ENCODE measurements at places on chromosomes 12 and 14.

DNA sequence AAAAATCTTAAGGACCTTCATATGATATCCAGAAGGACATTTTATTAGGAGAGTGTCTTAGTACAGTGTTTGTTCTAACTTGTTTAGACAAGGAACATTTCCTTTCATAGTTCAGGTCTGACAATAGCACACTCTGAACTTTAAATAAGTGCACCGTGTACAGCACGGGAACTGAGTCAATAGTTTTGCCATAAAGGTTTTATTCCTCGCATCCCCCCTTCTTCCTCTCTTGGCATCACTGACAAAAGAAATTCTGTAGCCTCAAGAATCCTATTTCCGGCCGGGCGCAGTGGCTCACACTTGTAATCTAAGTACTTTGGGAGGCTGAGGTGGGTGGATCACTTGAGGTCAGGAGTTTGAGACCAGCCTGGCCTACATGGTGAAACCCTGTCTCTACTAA, 58.3 kb downstream of the TMCC3 start:
- DNase-seq: no peak

GRCh38 chr14:98766818-98767217, 505.2 kb downstream of the BCL11B start:
- DNase-seq: no peak

GRCh38 chr12:126383506-126383905, 1318.3 kb downstream of the AACS start:
- no peak for DNase-seq

GRCh38 chr12:56267443-56268071, 815 bp downstream of the COQ10A start:
- DNase-seq: no peak

- no peak for DNase-seq
Observed at GRCh38 chr12:32229971-32230612, 123.4 kb downstream of the BICD1 start.

GRCh38 chr12:100229876-100230275, 29.3 kb downstream of the ACTR6 start:
- no peak for DNase-seq

DNA sequence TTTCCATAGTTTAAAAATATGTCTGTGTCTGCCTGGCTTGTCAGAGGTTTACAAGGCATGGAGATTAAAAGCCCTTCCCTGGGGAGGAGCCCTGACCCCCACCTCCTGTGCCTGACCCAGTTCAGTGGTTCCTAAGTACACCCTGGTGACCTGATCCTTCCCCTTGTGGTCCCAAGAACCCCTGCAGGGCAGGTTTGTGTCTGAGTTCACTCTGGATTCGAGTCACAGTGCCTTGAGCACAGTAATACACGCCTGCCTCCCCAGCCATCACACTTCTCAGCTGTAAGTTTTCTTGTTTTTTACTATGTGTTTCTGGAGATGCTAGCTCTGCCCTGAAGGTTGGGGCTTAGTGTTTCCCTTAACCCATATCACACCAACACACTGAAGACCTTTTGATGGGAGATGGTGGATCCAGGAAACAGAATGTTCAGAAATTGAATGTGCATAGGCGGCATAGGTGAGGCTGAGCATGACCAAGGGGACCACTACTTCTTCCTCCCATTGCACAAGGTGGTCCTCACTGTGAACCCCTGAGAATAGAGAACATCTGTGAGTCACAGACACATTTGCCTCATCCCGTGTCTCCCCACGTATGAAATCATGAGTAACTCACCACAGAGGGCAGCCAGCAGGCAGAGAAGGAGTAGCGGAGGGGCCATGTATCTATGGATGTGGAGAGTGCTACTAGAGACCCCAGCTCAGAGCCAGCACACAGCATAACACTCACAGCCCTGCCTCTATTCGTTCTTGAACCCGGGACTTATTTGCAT, 962.9 kb downstream of the TMEM121 start:
- peak; percentile 71 for DNase-seq

DNA sequence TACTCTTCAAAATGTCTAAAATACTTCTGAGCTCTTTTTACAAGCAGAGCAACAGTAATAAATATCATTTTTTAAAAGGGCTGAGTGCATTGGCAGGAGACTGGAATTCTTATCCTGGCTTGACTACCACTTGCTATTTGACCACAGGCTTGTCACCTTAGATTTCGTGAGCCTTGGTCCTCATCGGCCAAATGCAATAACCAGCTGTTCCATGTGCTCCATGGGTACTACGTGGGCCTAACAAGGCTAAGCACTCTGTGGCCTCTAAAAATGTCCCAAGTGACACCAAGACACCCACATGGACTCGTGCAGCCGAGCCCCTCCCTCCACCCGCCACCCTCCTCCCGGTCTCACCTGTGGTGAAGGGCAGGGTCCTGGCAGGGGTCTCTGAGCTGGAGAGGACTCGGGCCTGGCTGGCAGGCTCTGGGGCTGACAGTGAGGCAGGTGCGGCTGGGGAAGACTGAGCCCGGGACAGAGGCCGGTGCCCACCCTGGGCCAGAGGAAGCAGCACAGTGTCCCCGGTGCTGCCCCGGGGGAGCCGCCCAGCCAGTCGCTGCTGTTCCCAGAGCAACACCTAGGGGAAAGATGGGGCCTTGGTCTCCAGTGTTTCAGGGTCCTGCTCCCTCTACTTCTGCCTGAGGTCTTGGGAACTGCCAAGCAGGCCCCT, 20.1 kb downstream of the SLC48A1 start:
- no peak for DNase-seq

DNA sequence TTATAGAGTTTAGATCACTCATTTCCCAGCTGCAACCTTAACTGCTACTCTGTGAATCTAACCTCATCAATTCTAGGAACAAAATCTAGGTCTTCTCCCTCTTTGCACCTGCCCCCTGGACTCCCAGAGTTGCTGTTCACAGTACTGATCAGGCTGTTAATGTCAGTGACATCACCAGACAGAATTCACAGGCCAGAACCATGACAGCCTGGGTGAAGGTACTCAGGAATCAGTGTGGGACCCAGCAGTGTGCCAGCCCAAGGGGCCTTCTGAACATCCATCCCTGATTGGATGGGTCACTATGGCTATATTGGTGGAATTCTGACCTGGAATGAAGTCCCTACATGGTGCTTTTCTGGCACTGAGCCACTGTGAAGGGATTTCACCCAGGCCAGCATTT, 72.8 kb downstream of the CLMN start:
- no peak for DNase-seq

DNA sequence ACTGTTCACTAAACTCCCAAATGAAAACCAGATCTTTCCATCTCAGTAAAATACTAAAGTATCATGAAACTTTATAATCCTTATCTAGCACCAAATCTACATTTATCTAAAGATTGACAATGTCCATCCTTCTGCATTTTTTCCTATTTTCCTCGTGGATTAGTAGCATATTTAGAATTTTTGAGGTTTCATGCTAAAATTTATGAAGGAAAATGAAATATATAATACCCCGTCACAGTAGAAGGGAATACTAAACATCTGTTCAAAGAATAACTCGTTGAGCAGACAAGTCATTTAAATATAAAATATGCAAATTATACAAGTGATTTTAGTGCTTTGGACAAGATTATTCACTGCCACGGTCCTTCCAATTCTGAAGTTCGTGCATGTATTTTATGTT, 122.7 kb upstream of the SLCO1C1 start:
- no peak for DNase-seq

DNA sequence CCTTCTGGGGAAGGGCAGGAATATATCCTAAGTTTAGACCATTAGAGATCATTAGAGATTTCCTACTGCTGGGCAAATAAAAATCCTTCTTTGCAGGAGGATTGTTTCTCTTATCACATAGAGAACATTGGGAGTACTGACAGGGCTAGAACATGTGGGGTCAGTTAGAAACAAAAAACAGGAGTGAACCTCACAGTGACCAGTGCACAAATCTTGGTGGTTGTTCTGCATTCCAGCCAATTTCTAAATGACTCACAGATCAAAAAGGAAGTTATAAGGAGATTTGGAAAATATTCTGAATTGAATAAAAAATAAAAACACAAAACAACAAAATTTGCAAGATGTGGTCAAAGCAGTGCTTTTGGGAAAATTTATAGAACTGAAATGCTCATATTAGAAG, 118.8 kb downstream of the LLPH start:
- no peak for DNase-seq

- DNase-seq: no peak
Observed at GRCh38 chr14:66464261-66464660, 21.9 kb upstream of the CCDC196 start.

- DNase-seq: no peak
Observed at GRCh38 chr12:49969027-49969426, 3.7 kb upstream of the AQP6 start.

GRCh38 chr12:25254271-25254880, 3.6 kb upstream of the KRAS start:
- DNase-seq: no peak

DNA sequence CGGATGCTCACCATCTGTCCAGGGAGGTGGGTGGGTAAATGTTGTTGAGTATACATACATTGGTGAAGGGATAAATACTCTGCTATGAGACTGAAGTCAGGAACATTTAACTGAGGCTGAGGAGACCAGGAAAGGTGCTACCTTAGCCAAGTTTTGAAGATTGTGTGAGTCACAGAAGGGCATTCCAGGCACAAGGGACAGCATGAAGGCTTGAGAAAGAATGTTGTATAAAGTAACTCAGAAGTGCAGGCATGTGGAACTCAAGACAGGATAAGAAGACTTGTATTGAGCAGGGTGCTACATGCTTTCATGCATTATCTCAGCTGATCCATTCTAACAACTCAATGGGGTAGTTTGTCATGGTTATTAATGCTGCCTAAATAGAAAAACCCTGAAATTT, 112.7 kb downstream of the IPO8 start:
- DNase-seq: no peak

GRCh38 chr14:22896356-22896755, 13.3 kb downstream of the REM2 start:
- no peak for DNase-seq

DNA sequence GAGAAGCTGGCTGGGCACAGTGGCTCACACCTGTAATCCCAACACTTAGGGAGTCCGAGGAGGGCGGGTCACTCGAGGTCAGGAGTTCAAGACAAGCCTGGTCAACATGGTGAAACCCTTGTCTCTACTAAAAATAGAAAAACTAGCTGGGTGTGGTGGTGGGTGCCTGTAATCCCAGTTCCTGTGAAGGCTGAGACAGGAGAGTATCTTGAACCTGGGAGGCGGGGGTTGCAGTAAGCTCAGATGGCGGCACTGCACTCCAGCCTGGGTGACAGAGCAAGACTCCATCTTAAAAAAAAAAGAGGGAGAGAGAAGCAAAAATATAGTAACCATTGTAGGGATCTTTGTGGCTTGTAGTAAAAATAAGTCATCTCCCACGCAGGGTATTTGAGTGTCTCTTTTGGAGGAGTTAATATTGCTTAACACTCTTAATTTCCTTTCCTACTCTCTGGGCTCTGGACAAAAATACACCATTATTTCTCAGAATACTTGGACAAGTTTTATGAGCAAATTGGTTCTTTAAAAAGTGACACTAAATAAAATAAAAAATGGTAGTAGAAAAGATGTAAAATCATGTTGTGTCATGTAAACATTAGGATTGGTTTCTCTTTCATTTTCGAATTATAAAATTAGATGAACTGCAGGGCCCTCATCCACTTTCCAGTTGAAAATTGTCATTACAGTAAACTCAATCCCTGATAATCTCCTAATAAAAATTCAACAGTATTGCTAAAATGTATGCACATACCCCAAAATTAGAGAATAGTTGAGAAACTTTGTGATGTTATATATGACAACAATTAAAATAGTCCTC, 61.1 kb upstream of the C12orf71 start:
- no peak for DNase-seq

GRCh38 chr12:47946413-47947323, 16.7 kb upstream of the TMEM106C start:
- no peak for DNase-seq

DNA sequence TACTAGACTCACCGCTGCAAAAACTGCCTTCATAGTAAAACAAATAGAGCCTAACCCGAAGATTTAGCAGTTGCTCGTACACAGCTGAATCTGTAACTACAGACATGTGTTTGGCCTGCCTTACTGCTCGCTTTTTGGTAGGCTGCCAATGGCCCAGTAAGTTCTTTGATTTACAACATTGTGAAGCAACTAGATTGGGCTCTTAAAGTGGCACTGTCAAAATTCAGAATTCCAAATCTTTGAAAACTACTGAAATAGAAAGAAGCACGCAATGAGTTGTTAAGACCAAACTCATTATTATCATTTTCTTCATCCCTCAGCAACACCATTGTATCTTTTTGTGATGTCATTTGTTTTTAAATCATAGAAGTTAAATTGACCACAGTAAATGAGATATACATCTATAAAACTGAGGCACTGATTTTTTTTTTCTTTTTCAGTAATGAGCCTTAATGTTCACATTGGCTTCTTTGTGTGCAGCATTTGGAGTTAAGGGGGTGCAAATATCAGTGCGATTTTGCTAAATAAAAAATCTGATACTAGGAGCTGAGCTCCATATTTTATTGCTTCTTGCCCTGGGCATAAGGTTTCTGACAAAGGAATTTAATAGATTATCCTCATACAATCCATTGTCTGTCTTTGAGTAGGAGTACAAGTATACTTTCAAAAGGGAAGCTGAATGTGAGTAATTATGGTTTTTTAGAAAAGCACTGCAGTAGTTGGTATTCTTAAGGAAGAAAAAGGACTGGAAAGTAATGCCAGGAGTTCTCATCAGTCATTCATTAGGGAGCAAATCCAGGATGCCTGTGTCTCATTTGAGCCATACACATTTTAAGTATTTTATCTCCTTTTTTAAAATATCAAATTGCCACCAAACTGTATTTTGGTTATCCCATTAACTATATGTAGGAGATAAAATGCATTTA, 138.5 kb downstream of the KICS2 start:
- DNase-seq: no peak

DNA sequence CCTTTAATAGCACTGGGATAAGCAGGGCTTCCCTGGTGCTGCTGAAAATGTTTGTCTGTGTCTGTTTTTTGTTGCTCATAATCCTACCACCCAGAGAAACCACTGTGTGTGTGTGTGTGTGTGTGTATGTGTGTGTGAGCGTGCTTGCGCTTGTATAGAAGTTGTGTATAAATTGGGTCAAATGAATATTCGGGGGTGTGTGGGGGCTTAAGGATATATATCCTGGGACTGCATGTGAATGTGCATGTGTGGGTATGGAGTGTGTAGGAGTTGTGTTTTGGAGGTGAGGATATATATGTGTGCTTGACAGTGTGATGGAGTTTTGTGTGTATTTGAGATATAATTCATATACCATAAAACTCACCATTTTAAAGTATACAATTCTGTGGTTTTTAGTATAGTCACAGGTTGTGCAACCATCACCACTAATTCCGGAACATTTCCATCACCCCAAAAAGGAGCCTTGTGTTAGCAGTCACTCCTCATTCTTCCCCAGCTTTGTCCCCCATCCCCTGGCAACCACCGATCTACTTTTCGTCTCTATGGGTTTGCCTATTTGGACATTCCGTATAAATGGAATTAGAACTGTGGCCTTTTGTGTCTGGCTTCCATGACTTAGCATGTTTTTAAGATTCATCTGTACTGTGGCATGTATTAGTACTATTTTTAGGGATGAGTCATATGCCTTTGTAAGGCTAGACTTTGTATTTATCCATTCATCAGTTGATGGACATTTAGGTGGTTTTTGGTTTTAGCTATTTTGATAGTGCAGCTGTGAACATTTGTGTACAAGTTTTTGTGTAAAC, 25.6 kb downstream of the TCTN1 start:
- no peak for DNase-seq
